Cardiac septum (tissue), 1 donor: ENCODE measurements at places on chromosomes 3 and 15. TPM values are rescaled to one million over a fixed set of nuclear protein-coding genes. Genes with fewer than 3 reads are reported as not detected.
A peak's percentile ranks its signal among the peaks of the same experiment; 100 is the strongest.

GRCh38 chr3:17243621-17244020 is 358.9 kb downstream of the PLCL2 start:
- no peak for DNase-seq

GRCh38 chr3:168154089-168154488 is 58.4 kb upstream of the GOLIM4 start:
- no peak for DNase-seq

DNA sequence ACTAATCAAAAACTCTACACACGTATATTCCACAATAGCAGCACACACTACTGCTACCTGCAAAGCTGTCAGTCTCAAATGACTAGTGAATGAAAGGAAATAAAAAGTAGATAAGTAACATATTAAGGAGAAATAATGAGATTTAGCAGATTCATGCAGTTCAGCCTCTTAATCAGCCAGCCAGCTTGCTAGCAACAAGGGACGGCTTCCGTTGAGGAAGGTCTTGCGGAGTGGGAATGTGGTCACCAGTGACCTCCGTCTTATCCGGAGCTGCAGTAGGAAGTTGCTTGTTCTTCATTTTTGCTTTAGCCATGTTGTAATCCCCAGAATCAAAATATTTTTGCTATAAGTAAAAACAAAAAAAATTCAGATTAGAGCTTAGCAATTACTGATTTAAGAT is 17.1 kb downstream of the ARPP19 start:
- DNase-seq = no peak

- peak; percentile 86 for DNase-seq
Observed at GRCh38 chr15:73704869-73705645, 20.9 kb downstream of the CD276 start.

DNA sequence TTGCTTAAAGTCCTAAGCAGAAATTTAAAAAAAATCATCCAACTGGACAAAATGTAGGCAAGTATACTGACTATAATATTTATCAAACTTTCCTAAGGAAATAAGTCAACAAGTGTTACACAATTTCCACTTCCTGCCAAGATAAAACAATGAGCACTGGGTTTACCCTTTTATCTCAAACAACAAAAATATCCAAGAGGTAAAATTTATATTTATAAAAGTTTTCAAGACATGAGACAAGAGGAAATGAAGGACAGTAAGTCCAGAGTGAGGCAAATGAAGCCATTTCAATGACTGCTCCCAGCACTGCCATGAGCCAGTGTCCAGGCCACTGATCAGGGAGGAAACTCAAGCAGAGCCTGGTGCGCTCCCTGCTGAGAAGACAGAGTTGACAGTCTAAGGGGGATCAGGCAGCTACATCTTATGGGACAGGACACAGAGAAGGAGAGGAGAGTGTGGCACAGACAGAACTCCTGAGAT is 439.4 kb downstream of the RAP2B start:
- DNase-seq = no peak

GRCh38 chr3:39130026-39130425 is 22.5 kb downstream of the TTC21A start:
- peak; percentile 73 for DNase-seq

DNA sequence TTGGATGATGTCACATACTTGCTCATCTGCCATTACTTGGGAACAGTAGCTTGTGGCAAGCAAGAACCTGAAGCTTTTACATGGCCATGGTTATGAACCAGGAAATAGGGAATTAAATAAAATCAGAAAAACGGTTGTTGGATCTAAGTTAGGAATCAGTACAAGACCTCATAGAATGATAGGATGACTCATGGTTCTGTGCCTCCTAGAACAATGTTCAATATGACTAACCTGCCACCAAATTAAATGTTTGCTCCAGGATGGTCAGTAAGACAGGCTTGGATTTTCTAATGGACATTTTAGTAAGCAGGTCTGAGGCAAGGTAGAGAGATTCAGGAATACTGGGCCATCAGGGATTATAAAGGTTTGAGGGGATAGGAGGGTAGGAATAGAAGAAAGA is 218.9 kb downstream of the PLOD2 start:
- no peak for DNase-seq

DNA sequence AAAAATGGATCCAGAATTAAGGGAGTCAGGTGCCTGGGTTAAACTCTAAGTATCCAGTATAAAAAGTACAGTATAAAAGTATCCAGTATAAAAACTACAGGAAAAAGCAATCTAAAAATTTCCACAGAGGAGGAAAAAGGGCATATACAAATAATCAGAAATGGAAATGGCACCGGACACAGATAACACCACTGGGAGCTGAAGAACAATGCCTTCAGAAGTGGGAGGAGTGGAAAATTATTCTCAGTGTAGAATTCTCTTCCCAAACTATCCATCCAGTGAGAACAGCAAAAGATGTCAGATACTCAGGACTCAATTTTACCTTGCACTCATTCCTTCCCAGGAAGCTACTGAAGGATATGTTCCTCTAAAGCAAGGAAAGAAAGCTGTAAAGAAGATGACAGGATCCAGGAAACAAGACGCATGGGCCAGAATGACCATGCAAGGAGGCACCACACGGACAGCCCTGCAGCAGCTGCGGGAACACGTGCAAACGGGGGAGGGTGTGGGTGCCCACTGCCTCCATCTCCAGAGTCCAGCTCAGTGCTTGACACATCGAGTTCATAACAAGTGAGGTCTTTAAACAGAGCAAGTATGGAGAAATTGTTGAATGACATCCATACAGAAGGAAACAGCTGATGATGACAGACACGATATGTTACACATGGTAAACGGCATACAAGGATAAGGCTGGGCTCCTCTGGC is 68.5 kb downstream of the CHSY1 start:
- no peak for DNase-seq

- no peak for DNase-seq
Observed at GRCh38 chr3:32334675-32335074, 57.0 kb upstream of the CMTM7 start.

DNA sequence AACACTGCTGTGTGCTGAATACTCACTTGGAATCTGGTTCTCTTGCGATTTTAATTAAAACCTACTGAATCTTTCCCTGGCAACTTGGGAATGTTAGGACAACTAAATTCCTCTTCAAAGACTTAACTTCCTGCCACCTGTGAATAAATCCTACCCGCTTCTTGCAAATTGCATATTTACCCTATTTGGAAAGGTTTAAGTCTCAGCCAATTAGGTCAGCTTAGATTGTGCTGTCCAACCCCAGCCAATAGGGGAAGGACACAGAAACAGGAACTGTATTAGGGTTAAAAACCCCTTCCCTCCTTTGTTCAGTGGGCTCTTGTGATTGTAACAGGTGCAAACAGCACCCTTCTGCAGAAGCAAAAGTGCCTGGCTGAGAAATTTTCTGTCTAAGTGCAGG is 38.6 kb upstream of the FSTL1 start:
- DNase-seq = no peak

DNA sequence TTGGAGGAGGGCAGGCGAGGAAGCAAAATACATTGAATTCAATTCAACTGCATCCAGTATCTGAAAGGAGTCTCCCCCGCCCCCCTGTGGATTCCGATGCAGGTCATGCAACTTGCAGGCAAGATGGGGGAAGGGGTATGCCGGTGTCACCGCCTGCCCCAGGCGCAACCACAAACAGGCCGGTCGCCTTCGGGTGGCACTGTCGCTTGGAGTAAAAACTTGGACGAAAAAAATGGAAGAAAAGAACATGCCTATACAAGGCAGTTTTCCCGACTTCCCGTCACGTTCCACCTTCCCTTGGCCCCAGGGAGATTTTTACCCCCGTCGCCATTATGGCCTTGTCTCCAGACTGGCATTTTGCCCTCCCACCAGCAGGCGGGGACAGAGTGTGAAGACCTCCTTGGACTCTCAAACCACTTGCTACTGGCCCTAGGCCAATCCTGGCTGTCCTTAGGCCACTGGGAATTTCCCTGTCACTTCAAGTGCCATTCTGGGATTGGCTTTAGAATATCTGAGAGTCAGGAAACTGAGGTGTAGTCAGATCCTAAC is 1.6 kb upstream of the NTRK3 start:
- DNase-seq = no peak

DNA sequence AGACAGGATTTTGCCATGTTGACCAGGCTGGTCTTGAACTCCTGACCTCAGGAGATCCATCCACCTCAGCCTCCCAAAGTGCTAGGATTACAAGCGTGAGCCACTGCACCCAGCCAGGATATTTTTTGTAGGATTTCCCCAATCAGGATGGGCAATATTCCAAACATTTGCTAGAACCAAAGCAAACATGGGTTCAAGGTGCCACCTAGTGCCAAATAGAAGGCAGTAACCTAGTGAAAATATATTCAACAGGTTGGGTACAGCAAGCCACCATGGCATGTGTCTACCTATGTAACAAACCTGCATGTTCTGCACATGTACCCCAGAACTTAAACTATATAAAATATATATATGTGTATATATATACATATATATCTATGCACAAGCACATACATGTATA is 185.9 kb upstream of the CADM2 start:
- no peak for DNase-seq

DNA sequence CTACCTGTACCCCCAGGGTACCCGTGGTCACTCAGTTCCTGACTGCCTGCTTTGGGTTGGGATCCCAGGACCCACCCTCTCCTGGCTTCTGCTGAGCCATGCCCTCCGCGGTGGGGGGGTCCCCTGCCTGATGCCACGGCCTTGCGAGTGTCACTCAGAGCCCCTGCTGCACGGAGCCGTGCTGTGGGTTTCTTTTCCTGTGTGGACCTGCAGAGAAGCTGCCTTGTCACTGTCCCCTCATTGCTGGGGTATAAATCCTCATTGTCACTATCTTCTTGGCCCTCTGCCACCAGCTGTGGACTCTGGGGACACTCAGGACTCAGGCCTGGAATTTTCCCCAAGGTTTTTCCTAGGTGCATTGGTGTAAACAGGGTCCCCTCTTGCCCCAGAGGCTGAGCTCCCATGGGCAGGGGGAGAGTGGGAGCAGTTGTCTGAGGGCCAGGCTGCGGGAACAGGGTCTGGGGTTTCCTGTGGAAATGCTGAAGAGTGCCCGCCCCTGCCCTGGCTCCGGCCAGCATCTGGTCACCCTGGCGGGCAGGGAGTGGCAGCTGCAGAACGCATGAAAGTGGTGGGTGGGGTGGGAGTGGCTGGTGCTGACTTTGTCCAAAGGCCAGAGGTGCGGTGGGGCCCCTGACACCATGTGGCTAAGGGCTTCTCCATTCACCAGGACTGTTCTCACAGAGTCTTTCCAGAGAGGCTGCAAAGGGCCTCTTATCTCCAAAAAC is 191.7 kb downstream of the GOLGA6L6 start:
- peak; percentile 76 for DNase-seq

- no peak for DNase-seq
Observed at GRCh38 chr3:128415200-128415772, 51.4 kb downstream of the DNAJB8 start.

DNA sequence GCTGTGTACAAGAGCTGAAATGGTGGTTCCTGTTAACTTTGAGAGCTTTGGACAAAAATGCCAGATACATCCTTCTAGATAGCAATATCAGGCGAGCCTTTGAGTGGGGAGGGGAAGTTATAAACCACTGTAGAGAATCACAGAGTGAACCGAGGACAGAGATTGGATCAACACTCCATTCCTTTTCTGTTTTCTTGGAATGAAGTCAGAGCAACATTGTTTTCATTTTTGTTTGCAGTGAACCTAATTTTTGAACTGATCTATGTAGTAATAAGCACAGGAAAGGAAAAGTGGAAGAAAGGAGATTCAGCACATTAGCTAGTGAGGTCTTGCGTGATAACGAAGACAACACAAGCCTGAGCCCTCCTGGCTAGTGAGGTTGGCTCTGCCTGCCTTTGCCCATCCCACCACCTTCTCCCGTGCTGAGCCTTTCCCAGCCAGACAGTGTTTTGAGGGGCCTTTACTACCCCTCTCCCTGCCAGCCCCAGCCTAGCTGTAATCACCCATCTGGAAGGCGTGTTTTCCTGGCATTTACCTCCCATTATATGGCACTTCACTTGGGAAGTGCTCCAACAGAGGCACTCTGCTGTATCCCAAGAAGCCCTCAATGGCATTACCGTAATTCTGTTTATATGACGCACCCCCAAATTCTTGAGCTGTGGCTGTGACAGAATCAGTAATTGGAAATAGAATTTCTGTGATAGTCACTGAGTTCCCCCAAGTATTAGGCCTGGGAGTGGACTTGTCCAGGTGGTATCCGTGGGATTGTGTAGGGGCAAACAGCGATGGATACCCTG is 129.8 kb downstream of the CACNA1D start:
- DNase-seq = no peak

DNA sequence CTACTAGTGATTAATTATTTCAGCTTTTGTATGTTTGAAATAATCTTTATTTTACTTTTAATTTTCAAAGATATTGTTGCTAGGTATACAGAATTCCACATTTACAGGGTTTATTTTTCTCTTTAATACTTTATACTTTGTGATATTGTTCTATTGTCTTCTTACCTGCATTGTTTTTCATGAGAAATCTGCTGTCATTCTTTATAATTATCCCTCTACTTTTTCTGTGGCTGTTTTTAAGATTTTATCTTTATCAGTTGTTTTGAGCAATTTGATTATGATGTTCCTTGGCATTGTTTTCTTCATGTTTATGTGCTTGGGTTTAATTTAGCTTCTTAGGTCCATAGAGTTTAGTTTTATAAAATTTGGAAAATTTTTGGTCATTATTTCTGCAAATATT is 168.6 kb downstream of the DTWD1 start:
- no peak for DNase-seq

DNA sequence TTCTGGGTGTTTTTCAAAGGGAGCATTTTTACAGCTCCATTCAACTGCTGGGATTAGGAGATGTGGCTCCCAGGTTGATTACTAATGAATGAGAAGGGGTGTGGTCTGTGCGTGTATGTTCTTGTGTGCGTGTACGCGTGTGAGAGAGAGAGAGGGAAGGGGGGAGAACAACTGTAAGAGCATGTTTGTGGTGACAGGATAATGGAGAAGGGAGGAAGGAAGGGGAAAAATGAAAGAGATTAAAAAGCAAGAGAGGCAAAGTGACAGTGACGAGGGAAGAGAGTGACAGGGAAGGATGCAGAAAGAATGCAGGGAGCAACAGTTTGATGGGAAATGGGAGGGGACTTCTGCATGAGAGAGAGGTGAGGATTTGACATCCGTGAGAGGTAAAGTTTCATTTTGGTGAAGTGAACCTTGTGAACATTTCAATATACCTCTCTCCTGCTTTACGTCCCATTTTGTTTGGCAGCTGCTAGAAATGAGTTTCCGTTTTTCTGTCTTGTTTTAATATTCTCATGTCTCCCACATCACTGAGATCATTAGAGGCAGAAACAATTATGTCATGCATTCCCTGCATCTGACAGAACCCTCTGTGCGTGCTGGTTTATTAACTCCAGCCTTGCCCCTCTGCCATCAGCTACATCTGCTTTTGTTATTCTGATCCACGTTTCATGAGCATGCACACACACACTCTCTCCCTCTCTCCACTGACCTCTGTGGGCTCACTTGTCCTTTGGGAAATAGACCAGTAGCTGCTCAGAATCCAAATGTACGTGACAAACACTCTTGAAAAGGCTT is 161.6 kb downstream of the GAP43 start:
- no peak for DNase-seq

The ATP2B2 gene
- total RNA-seq = 0.13 TPM

The SLC22A13 gene
- total RNA-seq = 0.22 TPM

The ANKRD28 gene
- total RNA-seq = 23.5 TPM

The SERINC4 gene
- 0.43 TPM for total RNA-seq

The RNU5B-1 gene
- total RNA-seq = 29.8 TPM

The ACKR4 gene
- total RNA-seq = 1.6 TPM
